ENCODE measurements at places on chromosomes 11 and 22.

DNA sequence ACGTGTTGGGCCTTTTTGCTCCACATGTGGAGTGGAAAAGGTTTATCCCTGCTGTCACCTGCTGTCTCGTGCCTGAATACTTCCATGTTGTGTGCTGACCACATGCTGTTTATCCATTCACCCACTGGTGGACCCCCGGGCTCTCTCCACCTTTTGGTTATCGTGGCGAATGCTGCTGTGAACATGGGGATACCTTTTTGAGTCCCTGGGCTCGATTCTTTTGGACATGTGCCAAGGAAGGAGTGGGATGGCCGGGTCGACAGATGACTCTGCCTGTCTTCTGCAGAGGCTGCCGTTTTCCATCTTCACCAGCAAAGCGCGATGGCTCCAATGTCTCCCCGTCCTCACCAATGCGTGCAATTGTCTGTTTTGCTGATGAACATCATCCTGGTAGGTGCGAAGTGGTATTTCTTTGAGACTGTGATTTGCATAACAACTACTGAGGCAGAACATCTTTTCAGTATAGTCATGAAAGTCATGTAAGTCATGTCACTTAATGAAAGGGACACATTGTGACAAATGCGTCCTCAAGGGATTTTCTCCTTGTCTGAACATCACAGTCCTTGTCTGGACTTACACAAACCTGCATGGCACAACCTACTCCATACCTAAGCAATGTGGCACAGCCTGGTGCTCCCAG is 758.7 kb downstream of the BRD1 start:
- no peak for DNase-seq

DNA sequence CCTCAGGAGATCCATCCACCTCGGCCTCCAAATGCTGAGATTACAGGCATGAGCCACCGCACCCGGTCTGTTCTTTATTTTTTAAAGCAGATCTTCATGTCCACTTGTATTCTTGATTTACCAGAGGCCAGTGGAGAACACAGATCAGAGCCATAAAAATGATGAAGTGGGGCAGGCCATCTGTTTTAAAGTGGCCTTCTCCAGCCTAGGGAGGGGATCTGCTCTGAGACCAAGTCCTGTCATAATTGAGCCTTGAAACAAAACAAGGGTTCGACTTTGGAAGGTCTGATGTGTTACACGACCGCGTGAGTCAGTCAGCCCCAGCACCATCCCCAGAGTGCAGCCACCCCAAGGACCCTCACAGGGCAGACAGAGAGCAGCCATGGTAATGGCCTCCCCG is 27.5 kb downstream of the ABCC8 start:
- no peak for DNase-seq

DNA sequence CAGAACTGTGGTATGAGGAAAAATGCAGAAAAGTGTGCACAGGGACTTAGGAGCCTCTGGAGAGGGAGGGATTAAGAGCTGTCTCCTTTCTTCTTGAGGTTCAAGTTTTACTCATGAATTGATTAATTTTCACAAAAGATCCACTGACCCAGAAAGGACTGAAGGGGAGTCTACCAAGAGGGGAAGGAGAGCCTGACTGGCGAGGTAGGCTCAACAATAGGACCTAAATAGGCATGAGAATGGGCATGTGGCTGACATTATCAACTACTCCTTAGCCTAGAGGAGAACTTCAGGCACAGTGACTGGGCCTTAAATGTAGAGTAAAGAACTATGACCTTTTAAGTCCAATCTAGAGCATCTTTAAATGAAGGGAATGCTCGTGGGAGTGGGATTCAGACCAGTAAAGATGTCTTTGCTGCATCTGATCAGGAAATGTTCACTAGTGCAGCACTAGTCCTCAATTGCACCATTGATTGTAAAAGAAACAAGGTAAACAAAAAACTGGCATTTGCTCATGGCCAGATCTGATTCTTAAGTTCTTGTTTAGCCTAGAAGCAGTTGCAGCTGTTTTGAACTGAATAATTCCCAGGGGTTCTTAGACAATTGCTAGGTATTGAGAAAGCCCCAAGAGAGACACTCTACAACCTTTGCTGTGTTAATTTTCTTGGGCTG is 135.6 kb downstream of the RAB38 start:
- no peak for DNase-seq

- DNase-seq = no peak
These were observed 710 bp downstream of the DERL3 start for GRCh38 chr22:23837911-23838680.

DNA sequence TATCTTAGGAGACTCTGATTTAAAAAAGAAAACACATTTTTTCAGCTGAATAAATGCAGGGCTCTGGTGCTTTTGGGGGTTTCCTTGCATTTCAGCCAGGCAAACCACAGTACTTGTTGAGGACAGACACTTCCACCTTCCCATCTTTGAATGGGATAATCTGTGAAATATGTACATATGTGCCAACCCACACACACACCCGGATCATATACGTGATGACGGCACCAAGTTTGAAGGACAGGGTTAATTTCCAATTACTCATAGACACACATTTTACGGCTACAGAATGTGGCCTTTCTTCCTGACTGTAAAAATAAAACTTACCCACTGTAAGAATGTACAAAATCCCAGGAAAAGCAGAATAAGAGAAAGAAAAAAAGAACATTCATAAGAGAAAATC is 104.4 kb downstream of the MPPED2 start:
- no peak for DNase-seq

- DNase-seq = no peak
These were observed 19.2 kb downstream of the GLYAT start for GRCh38 chr11:58712531-58712930.

DNA sequence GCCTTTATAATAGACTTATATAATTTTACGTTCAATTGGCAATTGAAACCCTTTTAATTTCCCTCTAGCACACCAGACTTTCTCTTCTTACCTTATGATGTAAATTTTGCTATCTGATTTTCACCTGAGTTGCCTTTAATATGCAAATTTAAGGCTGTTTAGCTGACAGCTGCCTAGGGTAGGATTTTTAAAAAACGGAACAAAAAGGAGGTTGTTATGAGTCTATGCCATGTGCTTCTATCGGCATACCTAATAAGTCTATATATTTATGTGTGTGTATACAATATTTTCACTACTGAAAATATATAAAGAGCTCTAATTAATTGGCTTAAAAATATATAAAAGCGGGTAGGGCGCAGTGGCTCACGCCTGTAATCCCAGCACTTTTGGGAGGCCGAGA is 11.8 kb upstream of the SELENOH start:
- DNase-seq = no peak

- DNase-seq = no peak
These were observed 28.1 kb upstream of the SCARF2 start for GRCh38 chr22:20465759-20466077.

- DNase-seq = peak; percentile 33
These were observed 5.8 kb upstream of the MIEF1 start for GRCh38 chr22:39496131-39496838.

DNA sequence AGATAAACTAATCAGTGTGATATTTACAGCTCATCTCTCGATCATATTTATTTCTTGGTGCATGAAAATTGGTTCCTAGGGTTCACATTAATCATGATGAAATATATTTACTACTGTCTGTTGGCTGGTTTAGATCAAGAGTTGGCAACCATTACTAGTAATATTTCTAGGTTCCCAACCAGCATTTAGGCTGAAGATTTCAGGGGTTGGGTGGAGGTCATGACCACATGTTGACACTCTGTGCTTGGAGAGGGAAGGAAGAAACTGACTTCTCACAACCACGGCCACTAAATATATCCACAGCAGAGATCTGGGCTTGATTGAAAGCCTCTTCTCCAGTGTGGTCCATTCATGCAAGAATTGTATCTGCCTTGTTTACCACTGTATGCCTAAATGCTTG is 87.9 kb downstream of the ALX4 start:
- no peak for DNase-seq

GRCh38 chr11:37657645-37658044 is 1059.6 kb upstream of the RAG2 start:
- DNase-seq = no peak

DNA sequence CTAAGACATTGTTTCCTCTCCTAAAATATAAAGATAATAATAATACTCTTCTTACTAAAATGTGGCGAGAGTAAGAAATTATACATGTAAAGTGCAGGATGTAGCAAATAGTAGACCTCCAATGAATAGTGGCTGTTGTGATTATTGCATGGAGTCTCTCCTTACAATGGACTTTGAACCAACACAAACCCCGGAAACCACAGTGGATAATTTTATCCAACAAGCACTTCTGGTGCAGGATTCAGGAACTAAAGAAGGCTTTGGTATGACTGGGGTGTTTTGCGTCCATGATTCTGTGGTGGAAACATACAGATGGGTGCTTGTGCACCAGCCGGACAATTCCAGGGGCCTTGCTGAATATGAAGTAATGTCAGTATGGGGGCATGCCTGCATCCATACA is 146.4 kb upstream of the UBASH3B start:
- no peak for DNase-seq

GRCh38 chr11:73629907-73630306 is 16.5 kb upstream of the PLEKHB1 start:
- no peak for DNase-seq

GRCh38 chr11:9176550-9176949 is 85.2 kb upstream of the SCUBE2 start:
- no peak for DNase-seq

DNA sequence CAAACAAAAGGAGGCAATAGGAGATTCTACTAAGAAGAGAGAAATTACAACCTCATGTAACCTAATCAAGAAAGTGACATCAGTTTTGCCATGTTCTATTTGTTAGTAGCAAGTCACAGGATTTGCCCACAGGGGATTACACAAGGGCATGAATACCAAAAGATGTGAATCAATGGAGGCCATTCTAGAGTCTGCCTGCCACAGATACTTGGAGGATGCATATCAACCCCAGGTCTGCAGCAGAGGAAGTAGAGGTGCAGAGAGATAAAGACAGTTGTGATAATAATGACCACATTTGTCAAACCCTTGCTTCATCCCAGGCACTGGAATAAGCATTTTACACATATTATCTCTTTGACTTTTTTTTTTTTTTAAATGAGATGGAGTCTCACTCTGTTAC is 2.4 kb upstream of the ASCC2 start:
- DNase-seq = no peak

GRCh38 chr22:20537325-20537756 is 29.9 kb downstream of the MED15 start:
- no peak for DNase-seq

- peak; percentile 19 for DNase-seq
These were observed 451.3 kb upstream of the KIRREL3 start for GRCh38 chr11:127451861-127452260.

- DNase-seq = no peak
These were observed 64.9 kb downstream of the ENDOD1 start for GRCh38 chr11:95154514-95154913.

- no peak for DNase-seq
These were observed 42.1 kb downstream of the DCDC1 start for GRCh38 chr11:31327417-31327816.

DNA sequence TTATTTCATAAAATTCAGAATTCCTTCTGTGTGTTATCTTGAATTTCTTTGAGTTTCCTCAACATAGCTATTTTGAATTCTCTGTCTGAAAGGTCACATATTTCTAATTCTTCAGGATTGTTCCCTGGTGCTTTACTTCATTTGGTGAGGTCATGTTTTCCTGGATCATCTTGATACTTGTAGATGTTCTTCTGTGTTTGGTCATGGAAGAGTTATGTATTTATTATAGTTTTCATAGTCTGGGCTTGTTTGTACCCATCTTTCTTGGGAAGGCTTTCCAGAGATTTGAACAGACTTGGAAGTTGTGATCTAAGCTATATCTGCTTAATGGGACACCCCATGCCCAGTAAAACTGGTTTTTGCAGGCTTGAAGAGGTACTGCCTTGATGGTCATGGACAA is 149.6 kb downstream of the METTL15 start:
- DNase-seq = no peak

- no peak for DNase-seq
These were observed 102.7 kb upstream of the PARVA start for GRCh38 chr11:12274558-12275197.

DNA sequence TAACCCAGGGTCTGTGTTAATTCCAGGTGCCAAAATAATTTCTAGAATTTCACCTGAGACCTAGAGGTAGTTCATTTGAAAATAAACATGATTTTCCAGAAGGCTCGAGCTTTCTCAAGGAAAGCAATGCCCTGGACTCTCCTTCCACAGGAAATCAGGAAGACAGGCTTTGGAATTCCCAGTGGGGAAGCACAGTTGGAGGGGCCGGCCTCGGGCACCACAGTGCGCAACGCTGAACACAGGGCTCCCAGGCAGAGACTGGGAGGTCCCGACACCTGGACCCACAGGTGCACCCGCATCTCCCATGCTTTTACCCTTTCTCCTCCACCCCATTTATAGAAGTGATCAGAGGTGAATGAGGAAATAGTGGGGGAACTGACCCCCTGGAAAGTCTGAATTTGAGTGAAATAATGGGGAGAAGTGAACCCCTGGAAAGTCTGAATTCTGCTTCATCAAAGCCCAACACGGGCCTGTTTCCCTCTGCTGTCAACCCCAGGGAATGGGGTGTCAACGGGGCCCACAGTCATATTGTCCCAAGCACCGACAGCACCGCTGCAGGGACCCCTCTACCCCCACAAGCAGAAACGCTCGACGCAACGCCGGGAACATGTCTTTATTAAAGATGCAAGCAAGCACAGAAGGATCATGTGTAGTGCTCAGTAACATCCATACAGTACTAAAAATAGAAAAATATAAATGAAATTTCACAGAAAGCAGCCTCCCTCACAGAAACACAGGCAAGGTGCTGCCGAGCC is 12.0 kb upstream of the EFCAB6 start:
- DNase-seq = no peak

GRCh38 chr22:46349681-46350080 is 14.2 kb downstream of the TRMU start:
- DNase-seq = no peak

GRCh38 chr11:105110688-105111030 is 28.9 kb downstream of the CARD18 start:
- DNase-seq = no peak

DNA sequence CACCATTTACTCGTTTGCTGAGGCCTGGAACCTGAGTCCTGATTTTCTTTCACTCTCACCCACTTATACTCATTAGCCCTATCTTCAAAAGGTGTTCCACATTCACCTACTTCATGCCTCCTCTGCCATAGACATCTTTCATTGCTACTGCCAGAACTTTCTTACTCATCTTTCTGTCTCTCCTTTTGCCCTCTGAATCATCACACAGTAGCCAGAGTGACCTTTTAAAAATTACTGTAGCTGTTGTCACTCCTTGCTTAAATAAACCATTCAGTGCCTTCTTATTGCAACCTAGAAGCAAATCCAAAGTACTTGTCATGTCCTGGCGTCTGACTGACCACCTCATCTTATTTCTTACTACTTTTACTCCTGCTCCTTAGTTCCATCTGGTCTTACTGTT is 38.2 kb downstream of the ATXN10 start:
- no peak for DNase-seq

DNA sequence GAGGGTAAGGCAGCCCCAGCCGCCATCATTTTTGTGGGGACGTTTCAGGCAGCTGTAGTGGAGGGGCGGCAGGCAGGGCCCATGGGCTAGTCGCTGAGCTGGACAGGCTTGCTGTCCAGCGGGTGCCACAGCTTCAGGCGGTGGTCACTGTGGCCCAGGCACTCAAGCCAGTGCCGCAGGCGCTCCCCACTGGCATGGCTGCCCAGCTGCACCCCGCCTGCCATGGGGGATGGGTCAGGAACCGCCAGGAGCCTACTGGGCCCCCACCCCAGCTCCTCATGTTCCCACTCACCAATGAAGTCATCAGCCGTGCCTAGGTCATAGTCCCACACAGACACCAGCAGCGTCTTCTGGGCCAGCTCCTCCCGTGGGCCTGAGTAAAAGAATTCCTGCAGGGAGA is 6.0 kb downstream of the NDUFV1 start:
- no peak for DNase-seq

GRCh38 chr11:122686111-122686510 is 30.6 kb downstream of the UBASH3B start:
- DNase-seq = no peak

GRCh38 chr11:120780239-120780638 is 243.7 kb upstream of the TBCEL start:
- no peak for DNase-seq

Data from C1 segment of cervical spinal cord (tissue), 14 donors.